ENCODE measurements at places on chromosomes 7 and 10.

- no peak for DNase-seq
Observed at GRCh38 chr7:20064974-20065862, 152.0 kb downstream of the MACC1 start.

DNA sequence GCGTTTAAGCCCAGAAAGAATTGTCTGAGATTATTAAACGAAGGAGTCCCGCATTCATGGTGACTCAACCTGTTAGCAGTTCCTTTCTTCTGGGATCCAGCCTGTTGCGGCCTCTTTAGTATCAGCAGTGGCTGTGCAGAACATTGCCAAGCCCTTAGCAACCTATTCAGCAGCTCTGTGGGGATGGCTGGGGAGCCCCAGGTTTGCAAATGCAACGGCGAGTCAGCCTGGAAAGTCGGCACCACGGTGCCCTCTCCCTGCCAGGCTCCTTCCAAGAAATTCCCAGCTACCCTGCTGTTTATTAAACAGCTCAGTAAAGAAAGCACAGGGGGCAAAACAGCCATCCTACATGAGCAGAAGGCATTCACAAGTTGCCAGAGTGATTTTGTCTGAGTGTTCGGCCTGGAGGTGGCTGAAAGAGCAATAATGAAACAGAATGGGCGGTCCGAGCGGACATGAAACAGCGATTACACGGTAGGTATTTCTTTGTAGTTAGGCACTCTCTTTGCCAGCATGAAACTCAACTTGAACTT lies 198.3 kb downstream of the BAMBI start:
- no peak for DNase-seq

DNA sequence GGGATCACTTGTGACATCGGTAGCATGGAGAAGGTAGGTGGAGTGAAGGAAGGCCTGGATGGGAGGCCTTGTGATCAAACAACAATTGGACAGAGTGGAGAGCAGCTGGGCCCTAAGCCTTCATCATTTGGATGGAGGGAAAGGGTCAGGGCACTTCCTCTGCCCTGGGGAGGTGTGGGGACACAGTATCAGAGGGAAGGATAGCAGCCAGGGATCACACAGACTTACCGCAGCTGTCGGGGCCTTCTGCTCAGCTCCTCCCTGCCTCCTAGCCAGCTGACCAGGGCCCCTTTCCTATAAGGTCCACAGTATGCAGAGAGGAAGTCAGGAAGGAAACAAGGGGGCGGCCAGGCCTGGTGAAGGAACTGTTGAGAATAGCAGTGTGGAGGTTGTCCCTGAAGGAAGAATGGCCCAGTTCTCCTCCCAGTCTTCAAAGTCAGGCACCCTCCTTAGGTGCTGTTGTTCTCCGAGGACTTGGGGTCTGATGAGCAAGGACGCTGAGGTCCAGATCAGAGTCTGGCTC lies 62.1 kb downstream of the ABCC2 start:
- no peak for DNase-seq

DNA sequence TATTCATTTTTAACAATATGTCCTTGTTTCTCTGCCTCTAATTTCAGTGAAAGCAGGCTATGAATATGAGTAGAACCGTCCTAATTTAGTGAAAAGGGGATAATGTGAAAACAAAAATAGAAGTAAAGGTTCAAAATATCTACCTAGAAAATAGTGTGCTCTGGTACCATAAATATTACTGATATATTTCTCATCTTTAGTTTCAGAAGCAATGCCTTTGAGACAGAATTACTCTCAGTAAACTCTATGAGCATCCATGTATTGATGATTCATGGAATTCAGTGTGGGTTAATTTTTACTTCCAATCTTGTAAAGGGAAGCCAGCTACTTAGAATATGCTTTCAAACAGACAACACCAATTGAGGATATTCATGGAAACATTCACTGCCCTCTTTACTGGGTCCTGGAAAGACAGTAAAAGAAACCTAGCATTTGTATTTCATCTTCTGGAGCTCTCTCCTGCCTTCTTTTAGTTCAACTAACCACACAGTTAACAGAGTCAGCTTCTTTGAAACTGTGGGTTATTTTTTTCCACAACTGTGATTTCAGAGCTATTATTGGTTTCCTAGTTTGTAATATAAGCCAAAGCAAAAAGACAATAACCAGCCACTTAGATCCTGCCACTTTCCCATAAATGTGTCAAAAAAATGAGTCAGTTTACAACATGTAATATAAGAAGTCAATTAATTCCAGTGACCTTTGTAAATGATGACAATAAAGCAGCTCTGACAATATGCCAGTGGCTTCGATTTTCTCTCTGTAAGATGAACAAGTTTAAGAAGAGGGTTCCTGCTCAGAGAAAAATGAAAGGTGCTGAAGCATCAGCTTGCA lies 1.7 kb downstream of the LRRN3 start:
- DNase-seq: no peak

- no peak for DNase-seq
Observed at GRCh38 chr7:102289057-102289456, 2.4 kb downstream of the SH2B2 start.

DNA sequence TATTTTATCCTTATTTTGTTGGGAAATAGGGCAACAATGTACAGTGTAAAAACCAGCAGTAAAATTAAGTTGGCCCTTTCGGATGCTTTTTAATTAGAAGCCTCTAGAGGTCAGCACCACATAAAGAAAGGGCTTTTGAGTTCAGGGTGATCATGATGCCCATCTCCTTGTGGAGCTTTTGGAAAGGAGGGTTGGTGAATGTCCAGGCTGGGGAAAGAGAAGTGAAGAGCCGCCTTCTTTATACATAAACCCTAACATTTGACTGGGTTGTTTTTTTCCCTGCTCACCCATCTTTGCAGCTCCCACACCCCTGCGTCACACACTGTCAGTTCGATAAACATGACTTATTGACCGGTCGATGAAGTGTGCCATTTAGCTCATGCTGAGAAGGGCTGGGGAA lies 29.8 kb downstream of the MTURN start:
- no peak for DNase-seq

DNA sequence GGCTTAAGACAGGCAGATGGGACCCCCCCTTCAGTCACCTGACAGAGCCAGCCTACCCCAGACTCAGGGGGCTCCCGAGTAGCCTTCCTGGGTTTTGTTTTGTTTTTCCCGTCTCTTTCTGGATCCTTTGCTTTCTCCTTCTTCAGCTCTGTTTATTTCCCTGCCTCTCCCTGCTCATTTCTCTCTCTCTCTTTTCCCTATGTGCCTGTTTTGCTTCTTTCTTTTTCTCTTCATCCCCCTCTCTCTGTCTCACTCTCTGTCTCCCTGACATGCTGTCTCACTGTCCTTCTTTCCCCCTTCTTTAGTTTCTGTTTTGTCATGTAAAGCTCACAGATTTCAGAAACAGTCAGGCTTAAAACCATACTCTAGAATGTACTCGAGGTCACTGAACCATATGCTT lies 38.2 kb upstream of the SLC29A3 start:
- no peak for DNase-seq

DNA sequence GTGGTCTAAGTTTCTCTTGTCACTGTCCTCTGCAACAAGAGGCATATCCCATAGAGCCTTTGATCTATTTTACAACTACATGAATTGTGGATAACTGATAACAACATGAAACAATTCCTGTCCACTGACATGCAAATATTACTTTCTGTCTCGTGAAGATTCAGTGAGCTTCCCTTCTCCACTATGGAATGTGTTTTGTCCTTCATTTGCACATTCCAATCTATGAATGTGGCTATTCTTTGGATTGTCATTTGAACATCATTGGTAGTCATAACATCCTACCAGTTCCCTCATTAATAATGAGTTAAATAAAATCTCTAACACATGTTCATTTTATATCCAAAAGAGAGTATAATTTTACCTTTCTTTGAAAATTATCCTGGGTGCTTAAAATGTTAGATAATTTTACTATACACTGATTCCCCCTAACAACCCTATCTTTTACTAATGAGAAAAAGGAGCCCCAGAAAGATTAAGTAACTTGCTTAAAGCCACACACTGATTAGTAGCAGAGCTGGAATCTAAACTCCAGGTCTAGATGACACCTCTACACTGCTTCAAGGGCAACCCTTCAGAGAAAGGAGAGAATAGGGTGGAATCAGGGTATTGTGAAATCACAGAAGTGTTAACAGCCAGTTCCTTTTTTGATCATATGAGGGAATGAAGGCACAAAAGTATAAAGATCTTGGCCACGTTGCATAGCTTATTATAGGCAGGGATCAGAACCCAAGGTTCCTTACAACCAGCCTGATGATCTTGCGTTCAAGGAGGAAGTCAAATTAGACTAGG lies 39.1 kb downstream of the PDE1C start:
- no peak for DNase-seq

DNA sequence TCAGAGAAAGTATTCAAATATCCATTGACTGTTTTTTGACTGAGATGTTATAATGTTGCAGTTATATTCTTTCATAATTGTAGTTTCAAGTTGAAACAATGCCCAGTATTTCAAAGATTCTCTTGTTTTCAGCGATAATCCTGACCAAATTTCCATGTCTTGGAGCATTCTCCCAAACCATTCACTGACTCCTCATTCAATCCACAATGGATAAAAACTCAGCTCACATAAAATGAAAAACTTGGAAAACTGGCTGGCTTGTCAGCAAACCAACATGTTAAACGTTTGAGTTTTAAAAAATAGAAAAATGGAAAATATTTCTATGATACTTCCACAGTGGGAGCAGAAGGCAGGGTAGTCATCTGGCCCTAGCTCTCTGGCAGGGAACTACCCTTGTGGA lies 184.4 kb downstream of the C7orf25 start:
- DNase-seq: no peak

DNA sequence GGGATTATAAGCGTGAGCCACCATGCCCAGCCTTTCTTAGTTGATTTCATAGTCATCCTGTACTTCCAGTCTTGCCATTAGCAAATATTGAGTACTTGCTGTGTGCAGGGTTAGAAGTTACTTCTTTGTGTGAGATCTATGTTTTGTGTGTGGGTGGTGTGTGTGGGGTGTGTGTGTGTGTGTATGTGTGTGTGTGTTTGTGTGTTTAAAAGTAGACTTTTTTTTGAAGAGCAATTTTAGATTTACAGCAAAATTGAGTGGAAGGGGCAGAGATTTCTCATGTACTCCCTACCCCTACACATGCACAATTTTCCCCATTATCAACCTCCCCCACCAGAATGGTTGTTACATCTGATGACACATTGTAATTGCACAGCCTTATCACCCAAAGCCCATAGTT lies 48.2 kb downstream of the KAT6B start:
- no peak for DNase-seq

DNA sequence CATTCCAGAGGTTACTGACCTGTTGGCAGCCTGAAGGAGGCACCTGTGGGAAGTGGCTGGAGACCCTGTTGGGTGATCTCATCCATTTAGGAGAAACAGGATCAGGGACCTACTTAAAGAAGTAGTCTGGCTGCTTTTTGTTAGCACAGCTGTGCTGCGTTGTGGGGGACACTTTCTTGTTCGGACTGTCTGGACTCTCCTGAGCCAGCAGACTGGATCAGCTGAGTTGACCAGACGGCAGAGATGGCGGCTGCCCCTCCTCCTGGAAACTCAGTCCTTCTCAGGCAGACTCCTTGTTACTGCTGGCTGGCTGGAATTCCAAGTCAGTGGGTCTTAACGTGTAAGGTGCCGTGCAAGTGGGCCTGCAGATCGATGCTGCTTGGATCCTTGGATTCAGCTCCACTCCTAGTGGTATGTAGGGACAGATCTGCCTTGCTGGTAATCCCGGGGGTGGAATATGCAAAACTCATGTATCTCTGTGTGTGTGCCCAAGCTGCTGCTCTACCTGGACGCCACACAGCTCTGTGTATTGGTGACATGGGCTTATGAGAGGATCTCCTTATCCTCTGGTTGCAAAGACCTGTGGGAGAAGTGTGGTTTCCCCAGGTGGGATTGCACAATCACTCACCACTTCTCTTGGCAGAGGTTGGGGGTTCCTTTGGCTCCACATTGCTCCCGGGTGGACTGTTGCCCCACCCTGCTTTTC lies 87.3 kb downstream of the CCSER2 start:
- DNase-seq: no peak

GRCh38 chr7:123682690-123683089 lies 27.0 kb downstream of the LMOD2 start:
- DNase-seq: no peak

GRCh38 chr10:82953909-82954308 lies 1078.9 kb downstream of the NRG3 start:
- DNase-seq: no peak

DNA sequence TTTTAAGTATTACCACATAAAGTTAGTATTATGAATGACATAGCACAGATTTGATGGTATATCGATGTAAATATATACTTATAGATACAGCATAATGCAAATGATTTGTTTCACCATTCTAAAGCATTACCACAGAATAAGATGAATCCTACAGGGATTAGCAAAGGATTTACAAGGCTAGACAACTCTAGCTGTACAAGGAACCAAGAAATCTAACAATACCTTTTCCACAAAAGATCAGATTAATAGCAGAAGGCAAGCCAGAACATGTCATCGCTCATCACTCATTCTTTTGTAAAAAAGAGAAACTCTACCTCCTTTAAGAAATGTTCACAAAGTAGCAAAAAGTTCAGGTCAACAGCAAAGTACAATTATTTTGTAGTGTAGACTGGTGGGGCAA lies 105.1 kb upstream of the ANK3 start:
- DNase-seq: no peak

DNA sequence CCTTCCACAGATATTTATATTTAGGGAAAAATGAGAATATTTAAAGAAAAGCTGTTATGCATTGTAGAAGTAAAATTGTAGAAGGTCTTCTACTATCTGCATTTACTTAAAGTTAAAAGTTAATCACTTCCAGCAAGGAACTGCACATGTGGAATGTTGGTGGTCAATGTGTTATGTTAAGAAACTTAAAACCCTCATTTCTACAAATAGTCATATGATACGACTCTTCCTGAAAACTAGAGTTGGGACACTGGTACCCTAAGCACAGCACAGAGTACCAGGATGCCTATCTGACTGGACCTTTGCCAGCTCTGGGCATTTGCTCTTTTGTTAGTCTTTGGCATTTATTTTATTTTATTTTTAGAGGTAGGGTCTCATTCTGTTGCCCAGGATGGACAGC lies 524.2 kb upstream of the GALNT17 start:
- no peak for DNase-seq

DNA sequence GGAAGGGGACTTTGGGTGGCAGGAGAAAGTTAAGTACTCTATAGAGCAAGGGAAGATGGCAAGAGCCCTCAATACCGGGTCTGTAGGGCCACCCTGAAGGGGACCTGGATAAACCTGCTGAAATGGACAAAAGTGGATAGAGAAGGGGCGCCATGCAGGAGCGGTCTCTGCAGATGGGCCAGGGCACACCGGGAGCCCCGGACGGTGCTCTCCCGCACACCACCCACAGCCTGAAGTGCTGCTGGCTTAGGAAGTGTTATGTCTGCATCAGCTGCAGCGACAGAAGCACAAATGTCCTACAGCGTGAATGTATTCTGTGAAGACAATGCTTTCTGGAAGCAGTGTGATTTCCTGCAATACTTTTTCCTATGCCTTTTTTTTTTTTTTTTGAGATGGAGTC lies 37.7 kb downstream of the BRI3 start:
- no peak for DNase-seq

GRCh38 chr10:3995302-3996210 lies 210.5 kb upstream of the KLF6 start:
- no peak for DNase-seq

- peak; percentile 8 for DNase-seq
Observed at GRCh38 chr10:113381981-113382509, 170.8 kb upstream of the HABP2 start.

GRCh38 chr10:66822801-66823200 lies 103.0 kb upstream of the LRRTM3 start:
- DNase-seq: no peak

- no peak for DNase-seq
Observed at GRCh38 chr7:134820778-134821177, 41.3 kb downstream of the CALD1 start.

- no peak for DNase-seq
Observed at GRCh38 chr10:2556883-2557282, 510.5 kb upstream of the PFKP start.

Measured in stimulated activated CD8-positive, alpha-beta memory T cell treated with anti-CD3 and anti-CD28 coated beads, Interleukin-15, amount 100 ng/mL, for 4 hours (primary cell).